Cardiac fibroblast (primary cell): ENCODE measurements at places on chromosomes 11 and 22.
A peak's percentile ranks its signal among the peaks of the same experiment; 100 is the strongest.

GRCh38 chr11:4662876-4663275, 19.1 kb downstream of the OR51E1 start:
- DNase-seq: no peak

DNA sequence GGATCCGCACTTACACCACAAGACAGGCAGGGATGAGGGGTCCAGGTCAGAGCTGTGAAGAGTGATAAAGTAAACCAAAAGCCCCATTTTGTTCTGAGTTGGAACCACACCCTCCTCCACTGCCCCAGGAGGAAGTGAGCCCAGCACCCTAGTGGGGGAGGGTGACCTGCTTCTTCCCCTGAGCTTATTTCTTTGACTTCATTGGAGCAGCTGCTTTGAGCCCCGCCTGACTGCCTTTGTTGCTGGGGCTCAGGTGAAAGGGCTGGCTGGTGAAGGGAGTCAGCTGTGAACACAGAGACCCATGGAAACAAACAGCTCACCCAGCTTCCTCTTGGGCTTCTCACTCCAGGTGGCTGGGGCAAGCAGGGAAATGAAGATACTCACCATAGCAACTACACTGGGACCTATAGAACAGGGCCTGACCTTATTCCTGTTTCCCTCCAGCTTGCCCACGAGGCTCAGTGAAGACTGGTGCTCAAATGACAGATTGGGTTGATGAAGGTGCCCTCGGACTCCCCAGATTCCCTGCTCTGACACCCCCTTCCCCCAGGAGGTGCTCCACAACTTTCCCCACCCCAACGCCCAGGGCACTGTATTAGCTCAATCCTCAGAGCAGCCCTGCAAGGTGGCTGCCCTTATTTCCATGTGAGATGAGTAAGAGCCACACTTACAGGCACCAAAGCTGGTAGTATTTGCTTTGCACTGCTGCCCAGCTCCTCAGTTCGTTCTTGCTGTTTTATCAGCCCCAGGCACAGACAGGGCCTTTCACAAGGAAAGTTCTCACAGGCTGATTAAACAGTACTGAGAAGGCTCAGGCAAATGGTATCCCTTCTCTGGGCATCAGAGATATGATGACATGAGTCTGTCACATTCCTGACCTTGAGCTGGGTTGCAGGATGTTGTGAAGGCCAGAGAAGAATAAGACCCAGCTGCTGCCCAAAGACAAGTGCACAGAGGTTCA, 2.4 kb downstream of the UCP2 start:
- DNase-seq: no peak

DNA sequence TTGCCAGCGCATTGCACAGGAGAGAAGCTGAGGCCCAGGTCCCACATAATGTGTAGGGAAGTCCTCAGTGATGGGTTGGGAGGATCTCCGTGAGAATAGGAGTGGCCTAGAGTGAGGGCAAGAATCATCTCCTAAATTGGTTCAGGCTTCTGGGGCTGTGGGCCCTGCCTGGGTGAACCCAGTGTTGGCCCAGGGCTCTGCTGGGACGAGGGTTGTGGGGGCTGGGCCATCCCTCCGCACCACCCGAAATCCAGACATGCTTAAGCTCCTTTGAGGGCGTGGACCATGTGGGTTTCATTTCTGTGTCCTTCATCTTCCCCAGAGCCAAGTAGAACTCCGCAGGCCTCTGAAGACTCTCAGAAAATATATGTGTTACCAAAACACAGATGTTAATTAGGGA, 3.7 kb downstream of the MICALL1 start:
- DNase-seq: no peak

DNA sequence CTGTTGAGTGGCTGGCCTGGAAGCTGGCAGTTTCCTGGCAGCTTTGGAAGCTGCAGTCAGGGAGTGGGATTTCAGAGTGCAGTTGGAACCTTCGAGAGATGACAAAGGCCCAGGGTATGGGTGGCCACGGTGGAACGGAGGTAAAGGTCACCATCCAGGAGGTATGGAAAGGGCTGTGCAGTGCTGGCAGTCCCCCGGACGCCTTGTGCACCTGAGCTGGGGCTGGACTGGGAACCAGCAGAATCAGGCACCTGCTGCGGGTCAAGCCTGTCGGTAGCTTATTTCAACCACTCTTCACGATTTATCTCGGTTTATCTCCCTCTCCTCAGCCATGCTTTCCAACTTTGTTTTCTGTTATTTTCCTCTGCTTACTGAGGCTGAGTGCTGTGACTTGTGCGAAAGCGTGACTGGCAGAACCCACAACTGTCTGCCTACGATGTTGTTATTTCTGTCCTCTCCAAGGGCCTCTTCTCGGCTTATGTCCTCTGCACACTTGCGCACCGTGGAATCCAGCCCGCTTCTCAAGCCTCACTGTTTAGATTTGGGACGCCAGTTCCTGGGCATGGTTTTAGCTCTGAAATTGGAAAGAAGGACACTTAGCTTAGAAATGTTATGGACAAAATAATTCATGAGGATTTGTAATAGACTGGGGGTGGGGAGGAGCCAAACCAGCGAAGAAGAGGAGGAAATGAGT, 24.0 kb upstream of the ATXN10 start:
- no peak for DNase-seq

- DNase-seq: no peak
Measured at GRCh38 chr11:94746721-94747120, 21.4 kb upstream of the AMOTL1 start.

DNA sequence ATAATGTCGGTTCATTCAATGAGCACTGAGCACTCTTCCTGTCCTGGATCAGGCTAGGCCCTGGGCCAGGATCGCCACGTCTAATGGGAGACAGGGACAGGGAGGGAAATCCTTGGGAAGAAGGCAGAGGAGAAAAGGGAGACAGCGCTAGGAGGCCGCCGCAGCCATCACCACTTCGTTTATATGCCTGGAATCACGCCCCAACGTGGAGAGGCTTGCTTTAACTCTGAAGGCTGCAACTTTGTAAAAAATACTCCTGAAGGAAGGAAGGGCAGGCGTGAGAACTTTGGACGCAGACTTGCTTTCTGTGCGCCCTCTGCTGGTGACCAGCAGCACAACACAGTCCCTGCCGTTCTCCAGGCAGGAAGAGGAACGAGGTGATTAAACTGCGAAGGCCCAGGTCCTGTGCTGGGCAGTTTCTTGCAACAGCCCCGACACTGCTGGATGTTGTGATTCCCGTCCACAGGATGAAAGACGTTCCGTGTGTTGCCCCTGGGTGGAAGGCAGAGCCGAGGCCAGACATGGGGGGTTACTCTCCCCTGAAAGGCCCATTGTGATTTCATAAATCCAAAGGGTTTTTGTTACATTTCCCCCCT, 22.1 kb downstream of the RIBC2 start:
- peak; percentile 91 for DNase-seq

DNA sequence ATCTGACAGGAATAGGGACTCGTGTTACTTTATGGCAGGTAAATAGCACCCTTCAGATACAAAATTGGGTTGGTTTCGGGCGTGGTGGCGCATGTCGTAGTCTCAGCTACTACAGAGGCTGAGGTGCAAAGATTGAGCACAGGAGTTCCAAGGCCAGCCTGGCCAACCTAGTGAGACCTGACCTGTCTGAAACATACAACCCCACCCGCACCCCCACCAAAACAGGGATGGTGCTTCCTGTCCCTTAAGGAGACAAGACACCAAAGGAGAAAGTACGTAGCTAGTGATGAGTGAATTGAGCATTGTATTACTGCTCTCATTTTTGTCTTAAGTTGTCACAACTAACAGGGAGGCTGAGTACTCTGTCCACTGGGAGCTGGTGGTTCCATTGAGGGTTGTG, 14.1 kb downstream of the RBM4 start:
- no peak for DNase-seq

GRCh38 chr22:40463017-40463631, 92.7 kb downstream of the SGSM3 start:
- DNase-seq: no peak
